ENCODE measurements at places on chromosomes 2 and 18.

DNA sequence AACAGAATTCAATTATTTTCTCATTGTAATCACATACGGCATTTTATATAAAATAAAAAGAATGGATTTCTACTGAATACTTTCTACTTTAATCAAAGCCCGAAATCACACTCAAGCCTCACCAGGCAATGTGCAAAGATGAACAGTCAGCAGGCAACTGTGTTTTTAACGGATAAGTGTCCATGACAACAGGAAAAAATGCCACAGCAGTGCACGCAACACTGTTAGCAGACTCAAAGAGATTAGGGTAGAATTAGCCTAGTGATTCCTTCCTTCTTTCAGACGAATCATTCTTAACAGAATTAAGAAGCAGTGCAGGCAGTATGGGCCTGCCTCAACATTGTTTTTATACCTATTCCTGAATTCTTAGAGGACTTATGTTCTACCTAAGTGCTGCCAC is 135.6 kb downstream of the CDH2 start:
- DNase-seq = no peak
- no peak overlapping the region for H3K27ac ChIP-seq
- no peak overlapping the region for H3K4me3 ChIP-seq
- no peaks in the 10 kb centered on the region for H3K27me3 ChIP-seq
- no peaks in the 10 kb centered on the region for H3K4me1 ChIP-seq

DNA sequence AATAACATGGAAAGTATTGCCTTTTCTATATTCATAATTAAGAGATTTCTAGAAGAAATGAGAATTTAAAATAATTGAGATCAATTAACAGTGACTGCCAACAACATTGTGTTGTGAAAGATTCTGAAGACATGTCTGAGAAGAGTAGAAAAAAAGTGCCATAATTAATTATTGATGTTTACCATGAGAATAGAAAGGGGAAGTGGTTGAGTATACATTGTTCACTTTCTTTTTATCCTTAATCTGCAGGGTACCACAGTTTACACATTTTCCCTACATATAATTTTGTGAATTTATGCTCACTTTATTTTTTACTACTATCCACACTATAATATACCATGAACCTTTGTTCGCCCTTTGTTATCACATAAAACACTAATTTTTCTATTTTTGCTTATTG is 47.1 kb upstream of the UBE2E3 start:
- H3K27me3 ChIP-seq = no peaks in the 10 kb centered on the region
- DNase-seq = no peak
- no peak overlapping the region for H3K27ac ChIP-seq
- H3K4me3 ChIP-seq = no peak overlapping the region
- no peaks in the 10 kb centered on the region for H3K4me1 ChIP-seq

GRCh38 chr18:36195427-36196122 is 8.3 kb downstream of the MOCOS start:
- H3K27ac ChIP-seq = no peak overlapping the region
- no peak for DNase-seq
- H3K4me1 ChIP-seq = no peaks in the 10 kb centered on the region
- H3K4me3 ChIP-seq = no peak overlapping the region
- no peaks in the 10 kb centered on the region for H3K36me3 ChIP-seq
- no peaks in the 10 kb centered on the region for H3K27me3 ChIP-seq

DNA sequence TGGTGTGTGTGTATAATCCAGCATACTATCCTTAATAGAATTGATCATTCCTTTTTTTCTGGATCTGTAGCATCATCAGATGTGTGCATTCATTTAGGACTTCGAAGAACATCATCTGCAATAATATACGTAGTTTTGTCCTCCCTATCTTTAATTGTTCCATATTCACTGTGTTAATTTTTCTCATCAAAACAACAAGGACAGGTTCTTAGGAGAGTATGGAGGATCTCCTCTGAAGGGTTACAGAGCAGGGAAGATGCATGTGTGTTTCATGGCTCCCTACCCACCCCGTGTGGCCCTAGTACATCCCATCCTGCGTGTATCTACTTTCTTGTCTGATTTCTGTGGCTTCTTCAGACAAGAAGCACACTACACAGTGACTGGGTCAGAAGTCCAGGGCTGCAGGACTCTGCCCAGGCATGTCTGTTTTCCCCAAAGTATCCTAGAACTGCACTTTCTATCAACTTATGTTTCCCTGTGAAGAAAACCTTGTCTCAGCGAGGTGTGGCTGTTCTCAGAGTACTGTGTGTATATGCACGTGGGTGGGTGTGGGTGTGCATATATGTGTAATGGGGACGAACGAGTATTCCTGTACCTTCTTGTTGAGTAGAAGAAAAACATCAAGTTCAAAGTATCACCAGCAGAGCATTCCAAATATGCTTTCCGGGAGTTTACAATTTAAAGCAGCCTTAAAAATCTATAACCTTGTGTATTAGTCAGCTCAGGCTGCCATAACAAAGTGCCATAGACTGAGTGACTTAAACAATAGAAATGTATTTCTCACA is 220.4 kb upstream of the FOSL2 start:
- no peak overlapping the region for H3K27ac ChIP-seq
- no peaks in the 10 kb centered on the region for H3K36me3 ChIP-seq
- H3K27me3 ChIP-seq = no peaks in the 10 kb centered on the region
- DNase-seq = no peak
- H3K4me3 ChIP-seq = no peak overlapping the region

GRCh38 chr2:37711308-37711731 is 39.9 kb upstream of the CDC42EP3 start:
- no peak for DNase-seq
- H3K4me1 ChIP-seq = peaks cover 3% of the 10 kb centered on the region
- no peaks in the 10 kb centered on the region for H3K36me3 ChIP-seq
- no peaks in the 10 kb centered on the region for H3K27me3 ChIP-seq
- H3K27ac ChIP-seq = no peak overlapping the region

GRCh38 chr2:190488516-190489233 is 45.8 kb downstream of the NEMP2 start:
- no peak overlapping the region for H3K4me3 ChIP-seq
- H3K36me3 ChIP-seq = no peaks in the 10 kb centered on the region
- H3K27ac ChIP-seq = no peak overlapping the region
- no peaks in the 10 kb centered on the region for H3K27me3 ChIP-seq

DNA sequence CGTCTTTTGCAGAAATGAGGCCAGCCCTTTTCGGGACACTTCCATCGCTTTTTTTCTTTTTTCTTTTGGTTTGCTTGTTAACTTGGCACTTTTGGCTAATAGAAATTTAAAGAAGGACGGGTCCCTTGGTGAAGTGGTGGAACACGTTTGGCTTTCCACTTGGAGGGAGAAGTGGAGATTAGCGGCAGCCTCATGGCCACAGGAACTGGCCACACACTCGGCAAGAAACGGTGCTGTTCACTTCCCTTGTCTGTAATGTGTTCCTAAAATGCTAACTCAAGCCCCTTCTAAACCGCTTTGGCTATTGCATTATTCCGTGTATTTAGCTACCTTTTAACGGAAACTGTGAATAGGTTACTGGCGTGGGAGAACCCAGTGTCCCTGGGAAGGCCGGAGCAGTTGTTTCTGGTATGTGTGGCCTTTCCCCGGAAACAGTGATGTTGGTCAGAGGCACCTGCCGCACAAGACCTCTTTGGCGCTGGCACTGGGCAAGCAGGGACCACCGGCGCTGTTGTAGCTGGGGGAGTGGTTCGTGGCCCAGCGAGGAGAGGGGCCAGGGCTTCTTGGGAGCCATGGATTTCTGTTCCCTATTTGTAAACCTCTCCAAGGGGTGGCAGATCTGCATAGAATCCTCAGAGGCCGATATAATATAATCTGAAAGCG is 981 bp downstream of the RAMP1 start:
- no peaks in the 10 kb centered on the region for H3K27me3 ChIP-seq
- H3K36me3 ChIP-seq = no peaks in the 10 kb centered on the region
- peak overlapping the region; percentile 59 for H3K4me3 ChIP-seq
- peaks cover 56% of the 10 kb centered on the region for H3K4me1 ChIP-seq
- peak overlapping the region; percentile 79 for H3K27ac ChIP-seq

DNA sequence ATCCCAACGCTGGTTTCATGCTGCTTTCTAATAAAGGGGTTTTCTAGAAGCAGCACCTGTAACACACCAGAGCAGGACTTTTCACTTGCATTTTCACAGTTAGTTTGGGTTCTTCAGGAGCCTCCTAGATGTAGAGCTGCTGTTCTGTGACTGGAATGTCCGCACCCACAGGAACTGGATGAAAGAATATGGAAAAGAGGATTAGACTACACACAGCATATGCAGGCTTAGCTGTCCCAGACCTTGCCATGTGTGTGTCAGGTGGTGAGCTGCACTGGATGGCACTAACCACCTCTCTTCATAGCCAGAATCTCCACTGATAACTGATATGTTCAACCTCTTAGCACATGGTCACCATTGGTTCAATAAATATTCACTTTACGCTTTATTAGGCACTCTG is 112.1 kb upstream of the POU3F3 start:
- no peaks in the 10 kb centered on the region for H3K4me1 ChIP-seq
- H3K27me3 ChIP-seq = no peaks in the 10 kb centered on the region
- no peak overlapping the region for H3K4me3 ChIP-seq

GRCh38 chr2:38202713-38203445 is 126.9 kb upstream of the CYP1B1 start:
- H3K27me3 ChIP-seq = no peaks in the 10 kb centered on the region
- no peaks in the 10 kb centered on the region for H3K36me3 ChIP-seq
- H3K27ac ChIP-seq = no peak overlapping the region

DNA sequence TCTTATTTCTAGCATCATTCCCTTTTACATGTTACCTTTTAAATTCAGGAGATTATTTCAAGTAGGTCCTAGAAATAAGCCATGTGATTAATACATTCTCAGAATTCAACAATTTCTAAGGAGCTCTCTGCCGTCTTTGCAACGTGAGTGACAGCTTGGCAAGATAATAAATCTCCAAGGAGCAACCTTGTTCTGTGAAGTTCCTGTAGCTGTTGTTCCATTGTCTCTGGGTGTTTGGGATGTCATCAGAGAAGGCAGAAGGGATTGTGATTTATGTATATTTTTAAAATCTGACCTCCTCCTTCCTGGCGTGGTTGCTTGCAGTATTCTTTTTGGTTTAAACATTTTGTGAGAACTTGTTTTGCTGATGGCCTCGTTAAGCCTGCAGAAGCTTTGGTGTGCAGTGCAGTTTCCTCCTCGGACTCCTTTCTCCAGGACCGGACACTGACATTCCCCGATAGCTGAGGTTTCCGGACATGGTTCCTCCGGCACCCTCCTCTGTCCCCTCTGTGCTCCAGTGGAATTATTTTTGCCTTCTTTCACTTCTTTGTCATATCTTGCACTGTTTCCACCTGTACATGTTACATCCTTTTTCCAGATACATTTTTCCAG is 33.7 kb downstream of the RAMP1 start:
- no peak overlapping the region for H3K4me3 ChIP-seq
- peaks cover 41% of the 10 kb centered on the region for H3K4me1 ChIP-seq

DNA sequence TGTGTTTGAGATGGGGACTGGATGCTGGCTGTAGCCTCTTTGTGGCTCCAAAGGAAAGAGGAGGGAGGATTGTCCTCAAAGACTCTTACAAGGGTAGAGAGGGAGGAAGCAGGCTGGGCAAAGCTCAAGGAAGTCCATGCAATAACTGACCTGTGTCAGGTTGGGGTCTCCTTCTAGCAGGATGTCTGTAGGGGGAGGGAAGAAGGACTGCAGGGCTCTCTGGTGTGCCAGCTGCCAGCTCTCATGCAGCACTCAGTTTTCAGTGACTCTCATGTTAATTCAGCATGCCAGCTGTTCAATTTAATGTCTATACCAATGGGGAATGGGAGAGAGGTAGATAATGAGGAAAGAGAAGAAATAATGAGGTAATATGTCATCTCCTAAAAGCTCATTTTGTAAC is 85.3 kb upstream of the RANBP2 start:
- DNase-seq = no peak
- H3K36me3 ChIP-seq = no peaks in the 10 kb centered on the region
- peak overlapping the region; percentile 86 for H3K27ac ChIP-seq
- H3K27me3 ChIP-seq = no peaks in the 10 kb centered on the region
- H3K4me1 ChIP-seq = peaks cover 71% of the 10 kb centered on the region
- H3K4me3 ChIP-seq = no peak overlapping the region

DNA sequence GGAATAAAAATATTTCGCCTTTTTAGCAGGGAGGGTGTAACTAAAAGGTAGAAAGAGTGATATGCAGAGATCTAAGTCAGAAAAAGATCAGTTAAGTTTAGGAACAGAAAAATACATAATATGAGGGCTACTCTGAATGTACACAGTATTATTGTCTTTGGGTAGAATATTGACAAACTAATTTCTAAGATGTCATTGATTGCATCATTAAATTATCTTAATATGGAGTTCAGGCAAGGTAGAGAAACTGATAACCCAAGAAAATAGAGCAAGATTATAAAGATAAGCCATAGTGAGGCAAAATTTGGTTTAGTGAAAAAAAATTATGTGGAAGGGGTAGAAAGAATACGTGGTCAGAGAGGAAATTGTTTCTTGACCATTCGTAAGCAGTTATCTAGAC is 629.0 kb upstream of the NXPH2 start:
- no peaks in the 10 kb centered on the region for H3K27me3 ChIP-seq
- no peak overlapping the region for H3K4me3 ChIP-seq
- H3K36me3 ChIP-seq = no peaks in the 10 kb centered on the region
- H3K4me1 ChIP-seq = no peaks in the 10 kb centered on the region
- DNase-seq = no peak

DNA sequence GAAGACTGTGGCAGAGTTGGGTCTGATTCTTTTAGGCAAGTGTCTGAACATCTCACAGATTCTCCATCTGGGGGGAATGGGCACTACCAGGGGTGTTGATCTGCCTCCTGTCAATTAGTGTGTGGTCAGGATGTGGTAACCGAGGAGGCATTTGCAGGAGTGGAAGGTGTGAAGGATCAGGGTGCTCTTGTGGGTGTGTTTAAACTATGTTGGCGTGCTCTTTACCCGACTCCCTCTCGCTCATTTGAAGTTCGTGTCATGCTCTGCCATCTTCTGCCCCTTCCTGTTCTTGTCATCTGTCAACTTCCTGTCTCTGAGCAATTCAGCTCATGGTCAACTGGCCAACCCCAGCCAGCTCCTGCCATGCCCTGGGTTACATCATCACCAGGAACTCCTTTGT is 107.9 kb downstream of the RTN4 start:
- H3K36me3 ChIP-seq = no peaks in the 10 kb centered on the region
- no peaks in the 10 kb centered on the region for H3K27me3 ChIP-seq
- peaks cover 19% of the 10 kb centered on the region for H3K4me1 ChIP-seq
- no peak for DNase-seq
- H3K27ac ChIP-seq = no peak overlapping the region

GRCh38 chr2:104433657-104434056 is 420.3 kb upstream of the POU3F3 start:
- no peaks in the 10 kb centered on the region for H3K4me1 ChIP-seq
- no peaks in the 10 kb centered on the region for H3K27me3 ChIP-seq

DNA sequence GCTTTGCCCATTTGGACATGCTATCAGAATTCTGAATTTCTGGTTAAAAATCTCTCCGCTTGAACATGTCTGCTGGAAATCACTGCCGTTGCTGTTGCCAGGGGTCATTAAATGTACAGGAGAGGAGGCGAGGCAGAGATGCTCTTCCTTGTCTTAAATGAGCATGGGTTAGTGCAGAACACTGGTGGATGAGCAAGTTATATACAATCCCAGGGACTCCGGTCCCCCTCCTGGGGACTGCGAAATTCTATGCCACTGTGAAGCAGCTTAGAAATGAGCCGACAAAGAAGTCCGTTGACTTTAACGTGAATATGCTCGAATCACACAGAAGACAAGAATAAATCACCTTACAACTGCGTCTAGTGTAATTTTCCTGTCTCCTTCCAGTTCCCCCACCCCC is 95.1 kb upstream of the KLHL14 start:
- DNase-seq = no peak
- H3K27me3 ChIP-seq = no peaks in the 10 kb centered on the region
- H3K27ac ChIP-seq = no peak overlapping the region
- no peaks in the 10 kb centered on the region for H3K4me1 ChIP-seq
- no peak overlapping the region for H3K4me3 ChIP-seq
- no peaks in the 10 kb centered on the region for H3K36me3 ChIP-seq

GRCh38 chr2:157887946-157888345 is 11.8 kb upstream of the ACVR1 start:
- no peaks in the 10 kb centered on the region for H3K27me3 ChIP-seq
- no peak for DNase-seq
- H3K4me1 ChIP-seq = no peaks in the 10 kb centered on the region
- H3K36me3 ChIP-seq = no peaks in the 10 kb centered on the region
- H3K27ac ChIP-seq = no peak overlapping the region
